ENCODE measurements at places on chromosomes 16 and 17.
A peak's percentile ranks its signal among the peaks of the same experiment; 100 is the strongest.

DNA sequence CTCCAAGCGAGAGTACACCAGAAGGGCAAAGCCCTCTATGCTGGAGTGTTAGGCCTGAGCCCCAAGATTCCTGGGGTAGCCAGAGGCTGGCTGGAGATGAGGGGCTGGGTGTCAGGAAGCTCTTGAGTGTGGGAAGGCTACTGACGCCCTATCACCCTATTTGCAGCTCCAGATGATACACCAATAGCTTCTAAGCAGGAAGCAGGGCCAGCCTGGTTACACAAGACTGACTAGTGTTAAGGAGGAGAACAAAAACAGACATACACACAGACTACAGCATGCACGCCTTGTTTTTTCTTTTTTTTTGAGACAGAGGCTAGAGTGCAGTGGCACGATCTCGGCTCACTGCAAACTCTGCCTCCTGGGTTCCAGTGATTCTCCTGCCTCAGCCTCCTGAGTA, 15.9 kb downstream of the POLR3K start:
- DNase-seq, result no peak

GRCh38 chr17:2264067-2264860, 39.3 kb downstream of the SMG6 start:
- no peak for DNase-seq

DNA sequence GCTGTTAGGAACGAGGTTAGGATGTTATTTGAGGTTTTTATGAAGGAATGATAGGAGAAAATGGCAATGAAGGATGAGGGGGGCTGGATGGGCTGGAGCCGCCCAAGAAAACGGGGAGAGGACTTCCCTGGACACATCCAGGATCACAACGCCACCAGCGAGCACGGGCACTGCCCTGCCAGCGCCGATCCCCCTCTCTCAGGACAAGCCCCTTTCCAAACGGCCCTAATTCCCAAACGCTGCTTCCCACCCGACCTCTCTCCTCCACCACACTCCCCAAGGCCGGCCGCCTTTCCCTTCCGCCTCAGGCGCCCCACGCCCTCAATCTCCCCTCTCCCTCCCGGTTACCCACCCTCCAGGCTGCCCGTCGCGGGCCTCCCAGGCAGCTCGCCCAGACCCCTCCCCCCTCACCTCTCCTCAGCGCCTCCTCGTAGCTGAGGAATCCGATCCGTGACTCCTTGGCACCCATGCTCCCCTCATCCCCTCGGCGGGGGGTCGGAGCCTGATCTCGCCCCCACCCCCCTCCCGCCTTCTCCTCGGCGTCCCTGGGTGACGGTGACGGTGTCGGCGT, 377 bp downstream of the USP32 start:
- no peak for DNase-seq

- DNase-seq, result no peak
Measured at GRCh38 chr17:7750321-7750821, 32.8 kb downstream of the DNAH2 start.

DNA sequence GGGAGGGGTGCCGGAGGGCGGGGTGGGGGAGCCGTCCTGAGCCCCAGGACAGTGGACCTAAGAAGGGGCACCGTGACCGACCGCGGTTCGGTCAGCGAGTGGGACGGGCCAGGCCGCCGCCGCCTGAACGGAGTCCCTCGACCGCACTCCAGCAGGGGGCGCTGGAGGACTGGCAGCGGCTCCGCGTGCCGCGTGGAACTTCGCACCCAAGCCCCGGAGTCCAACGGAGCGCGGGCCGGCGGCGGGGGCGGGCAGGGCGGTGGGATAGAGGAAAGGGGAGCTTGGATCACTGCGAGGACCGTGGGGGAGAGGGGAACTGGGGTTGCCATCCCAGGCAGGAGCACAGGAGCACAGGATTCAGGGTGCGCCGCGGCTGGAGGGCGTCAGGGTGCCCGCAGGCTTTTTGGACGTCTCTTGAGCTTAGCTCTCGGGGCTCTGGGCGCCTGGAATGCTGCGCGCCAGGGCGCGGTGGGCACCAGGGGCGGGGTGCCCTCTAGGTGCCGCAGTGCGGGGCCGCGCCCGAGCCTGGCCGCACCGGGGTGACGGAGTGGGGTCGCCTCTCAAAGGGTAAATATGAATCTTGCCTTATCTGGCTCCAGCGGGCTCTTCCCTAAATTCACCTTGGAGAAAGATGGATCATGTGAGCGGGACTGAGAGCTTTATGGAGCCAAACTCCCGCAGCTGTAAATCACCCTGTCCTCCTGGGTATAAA, 379 bp upstream of the OTOP2 start:
- peak; percentile 79 for DNase-seq

DNA sequence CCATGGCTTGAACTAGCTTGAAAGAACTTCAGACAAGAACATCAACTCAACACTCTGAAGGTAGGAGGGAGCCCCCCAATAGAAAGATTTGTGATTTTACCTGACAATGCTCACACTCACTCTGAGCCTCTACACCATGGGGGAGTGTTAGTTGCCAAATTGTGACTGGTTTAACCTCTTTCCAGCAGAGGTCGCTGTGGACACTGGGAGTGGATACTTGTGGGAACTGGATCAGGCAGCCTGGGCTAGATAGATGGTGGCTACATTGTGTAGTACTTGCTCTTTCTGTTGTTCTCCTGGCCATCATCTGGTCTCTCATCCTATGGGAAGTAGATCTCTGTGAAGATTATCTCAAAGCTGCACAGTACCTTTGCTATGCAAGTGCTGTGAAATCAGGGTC, 2.9 kb downstream of the SMPD3 start:
- DNase-seq, result peak; percentile 39

GRCh38 chr17:30172560-30172959, 55.9 kb downstream of the NSRP1 start:
- DNase-seq, result no peak

DNA sequence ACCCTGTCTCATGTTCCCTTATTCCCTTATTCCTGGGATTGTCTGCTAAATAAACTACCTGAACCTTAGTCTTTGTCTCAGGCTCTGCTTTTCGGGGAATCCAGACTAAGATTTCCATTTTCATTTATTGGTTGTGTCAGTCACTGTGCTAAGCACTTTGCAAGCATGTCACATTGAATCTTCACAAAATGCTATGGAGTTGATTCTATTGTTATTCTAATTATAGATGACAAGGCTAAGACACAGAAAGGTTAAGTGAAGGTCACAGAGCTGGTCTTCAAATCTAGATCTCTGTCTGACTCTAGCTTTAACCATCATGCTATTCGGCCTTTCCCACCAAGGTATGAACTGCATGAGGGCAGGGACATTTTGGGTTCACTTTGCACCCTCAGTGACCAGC, 13.4 kb upstream of the CES5A start:
- DNase-seq, result no peak

GRCh38 chr17:54408731-54409130, 491.9 kb upstream of the TOM1L1 start:
- DNase-seq, result no peak

GRCh38 chr17:33908363-33909064, 346.6 kb upstream of the CCL2 start:
- no peak for DNase-seq

- peak; percentile 22 for DNase-seq
Measured at GRCh38 chr16:57235128-57236021, 9.7 kb upstream of the ARL2BP start.

DNA sequence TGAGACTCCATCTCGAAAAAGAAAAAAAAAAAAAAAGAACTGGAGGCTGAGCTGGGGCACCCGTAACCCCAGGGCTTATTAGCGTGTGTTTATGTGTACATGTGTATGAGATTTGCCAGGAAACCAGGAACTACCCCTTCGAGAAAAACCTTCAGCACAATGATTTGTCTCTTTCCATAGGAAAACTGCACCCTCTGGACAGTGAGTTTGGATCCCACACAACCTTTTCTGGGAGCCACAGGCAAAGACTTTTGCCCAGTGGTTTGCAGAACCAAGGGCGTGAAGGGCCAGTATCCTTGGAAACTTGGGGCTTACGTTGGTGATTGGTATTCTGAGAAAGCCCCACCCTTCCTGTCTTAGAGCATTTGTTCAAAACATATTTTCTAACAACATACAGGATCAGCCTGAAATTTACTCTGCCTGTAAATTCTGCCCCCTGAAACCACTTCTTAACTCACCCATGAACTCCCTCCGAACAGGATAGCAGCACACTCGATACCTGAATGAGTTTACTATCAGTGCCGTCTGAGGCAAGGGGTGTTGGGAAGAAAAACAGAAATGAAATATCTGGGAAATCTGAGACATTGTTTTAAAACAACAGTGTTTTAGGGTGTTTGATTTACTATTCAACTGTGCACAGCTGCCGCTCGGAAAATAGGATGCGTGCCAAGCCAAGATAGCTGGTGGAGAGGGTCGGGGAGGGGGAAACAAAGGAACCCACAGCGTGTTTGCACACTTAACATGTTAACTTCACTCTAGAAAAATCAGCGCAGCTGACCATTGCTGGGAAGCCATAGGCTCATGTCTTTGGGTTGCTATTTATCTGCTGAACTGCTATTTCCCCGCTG, 40.2 kb upstream of the MAF start:
- no peak for DNase-seq

DNA sequence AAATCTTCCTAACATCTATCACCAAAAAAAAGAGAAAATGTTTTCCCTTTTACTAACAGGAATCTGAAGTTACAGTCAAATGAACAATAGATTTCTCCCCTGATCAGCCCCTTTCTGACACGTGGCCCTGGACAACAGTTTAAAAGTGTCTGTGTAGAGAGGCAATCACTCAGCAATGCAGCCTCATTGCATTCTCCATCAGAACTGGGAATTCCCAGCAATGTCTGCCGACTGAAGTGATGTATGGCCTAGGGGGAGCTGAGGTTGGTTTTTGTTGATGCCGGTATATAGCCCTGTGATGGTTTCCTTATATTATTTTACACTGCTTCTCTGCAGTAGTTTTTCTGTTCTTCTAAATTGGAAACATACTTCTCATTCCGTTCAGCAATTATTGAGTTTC, 904.3 kb upstream of the CDH8 start:
- DNase-seq, result no peak

DNA sequence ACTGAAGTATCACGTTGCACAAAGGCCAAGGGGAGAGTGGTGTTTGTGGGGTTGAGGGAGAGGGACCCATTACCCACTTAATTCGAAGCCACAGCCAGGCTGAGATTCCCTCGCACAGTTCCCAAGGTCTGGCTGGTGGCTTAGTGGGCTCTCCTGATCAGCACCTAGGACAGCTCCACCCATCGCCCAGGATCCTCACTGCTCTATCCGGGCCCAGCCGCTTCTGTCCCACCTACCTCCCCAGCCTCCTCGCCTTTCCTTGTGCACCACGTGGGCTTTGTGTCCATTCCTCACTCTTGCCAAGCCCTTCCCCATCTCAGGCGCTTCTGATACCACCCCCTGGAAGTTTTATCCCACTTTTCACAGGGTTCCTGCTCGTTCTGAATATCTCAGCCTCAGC, 163.5 kb downstream of the CCT6B start:
- peak; percentile 38 for DNase-seq

DNA sequence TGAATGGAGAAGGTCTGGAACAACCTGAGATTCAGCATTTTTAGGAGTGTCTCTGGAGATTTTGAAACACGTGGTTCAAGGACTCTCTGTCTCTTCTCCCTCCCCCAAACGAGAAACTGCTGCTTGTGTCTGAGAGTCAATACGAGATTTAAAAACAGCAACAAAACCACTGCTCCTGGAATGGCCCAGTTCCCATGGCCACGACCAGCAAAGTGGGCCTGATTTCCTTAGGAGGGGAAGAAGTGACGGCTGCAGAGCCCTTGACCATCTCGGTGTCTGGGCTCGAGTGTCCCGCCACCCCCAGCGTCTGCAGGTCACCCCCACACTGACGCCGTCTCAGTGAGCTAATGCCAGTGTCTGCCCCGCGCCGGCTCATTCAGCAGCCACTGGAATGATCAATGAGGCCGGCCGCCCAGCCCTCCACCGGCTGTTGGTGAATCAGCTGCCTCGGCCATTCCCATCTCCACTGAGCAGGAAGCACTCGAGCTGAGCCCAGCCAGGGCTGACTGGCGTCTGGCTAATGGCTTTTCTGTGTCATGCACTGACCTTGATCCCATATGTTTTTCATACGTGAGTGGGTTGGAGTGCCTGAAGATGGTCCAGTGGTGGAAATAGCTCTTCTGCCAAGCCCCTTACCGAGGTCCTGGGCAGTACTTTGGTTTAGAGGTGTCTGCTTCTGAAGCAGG, 151.8 kb downstream of the PITPNC1 start:
- no peak for DNase-seq
